ENCODE measurements at places on chromosomes 2 and 18.

DNA sequence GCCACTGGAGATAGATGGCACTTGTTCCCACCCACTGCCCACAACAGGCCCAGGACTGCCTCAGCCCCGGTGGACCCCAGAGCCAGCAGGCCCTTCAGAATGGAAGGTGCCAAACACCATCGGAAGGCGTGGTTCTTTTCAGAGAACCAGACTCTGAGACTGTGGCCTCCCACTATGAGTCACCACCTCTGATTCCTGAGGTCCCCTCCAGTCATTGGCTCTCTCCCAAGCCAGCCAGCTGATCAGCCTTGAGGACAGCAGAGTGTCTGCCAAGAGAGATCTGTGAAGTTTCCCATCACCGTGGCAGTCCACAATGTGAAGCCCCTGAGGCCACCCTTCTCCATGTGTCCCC, 10.4 kb upstream of the MAP3K2 start:
- no peak overlapping the region for H3K27ac ChIP-seq
- no peaks in the 10 kb centered on the region for H3K27me3 ChIP-seq

- H3K27me3 ChIP-seq: no peaks in the 10 kb centered on the region
- no peak for DNase-seq
- peaks cover 4% of the 10 kb centered on the region for H3K36me3 ChIP-seq
- peaks cover 12% of the 10 kb centered on the region for H3K4me1 ChIP-seq
- no peak overlapping the region for H3K27ac ChIP-seq
Observed at GRCh38 chr2:31265234-31265633, 31.3 kb downstream of the EHD3 start.

- no peaks in the 10 kb centered on the region for H3K27me3 ChIP-seq
- H3K4me1 ChIP-seq: peaks cover 38% of the 10 kb centered on the region
- DNase-seq: no peak
Observed at GRCh38 chr2:33136566-33136965, 189.8 kb downstream of the LTBP1 start.

- H3K27ac ChIP-seq: no peak overlapping the region
- no peak overlapping the region for H3K4me3 ChIP-seq
- no peaks in the 10 kb centered on the region for H3K36me3 ChIP-seq
- no peak for DNase-seq
- H3K27me3 ChIP-seq: no peaks in the 10 kb centered on the region
- H3K4me1 ChIP-seq: no peaks in the 10 kb centered on the region
Observed at GRCh38 chr18:31634331-31634713, 42.6 kb downstream of the TTR start.

DNA sequence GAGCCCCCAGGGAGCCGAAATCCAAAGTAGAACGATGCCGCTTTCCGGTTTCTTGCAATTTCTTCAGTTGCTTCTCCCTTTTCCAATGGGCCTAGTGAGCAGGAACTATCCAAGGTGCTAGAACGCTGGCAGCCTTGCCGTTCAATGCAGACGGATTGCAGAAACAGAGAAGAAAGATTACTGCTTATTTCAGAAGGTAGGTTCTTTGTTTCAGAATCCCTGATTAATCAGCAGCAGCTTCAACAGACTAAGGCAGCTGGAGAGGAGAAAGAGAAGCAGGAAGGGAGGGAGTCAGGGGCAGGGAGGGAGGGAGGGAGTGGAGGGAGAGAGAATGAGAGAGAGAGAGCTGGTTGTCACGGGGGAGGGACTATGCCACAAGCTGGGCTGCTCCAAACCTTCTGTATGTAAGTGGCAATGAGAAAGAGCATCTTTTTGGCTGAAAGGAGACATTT, 576 bp downstream of the NYAP2 start:
- no peaks in the 10 kb centered on the region for H3K4me1 ChIP-seq
- no peaks in the 10 kb centered on the region for H3K36me3 ChIP-seq
- no peak overlapping the region for H3K4me3 ChIP-seq
- DNase-seq: peak; percentile 11
- H3K27ac ChIP-seq: no peak overlapping the region
- H3K27me3 ChIP-seq: no peaks in the 10 kb centered on the region

- DNase-seq: no peak
- H3K4me1 ChIP-seq: peaks cover 5% of the 10 kb centered on the region
- H3K27ac ChIP-seq: no peak overlapping the region
- H3K27me3 ChIP-seq: no peaks in the 10 kb centered on the region
- no peak overlapping the region for H3K4me3 ChIP-seq
Observed at GRCh38 chr2:201980389-201980821, 53.2 kb upstream of the FZD7 start.

- peaks cover 22% of the 10 kb centered on the region for H3K4me1 ChIP-seq
- H3K27me3 ChIP-seq: no peaks in the 10 kb centered on the region
- no peak overlapping the region for H3K27ac ChIP-seq
- no peak for DNase-seq
Observed at GRCh38 chr18:9013926-9014373, 88.5 kb upstream of the NDUFV2 start.

- peaks cover 51% of the 10 kb centered on the region for H3K4me1 ChIP-seq
- DNase-seq: no peak
- no peaks in the 10 kb centered on the region for H3K27me3 ChIP-seq
- no peak overlapping the region for H3K4me3 ChIP-seq
- H3K27ac ChIP-seq: peak overlapping the region; percentile 97
Observed at GRCh38 chr2:225013425-225014365, 28.6 kb downstream of the DOCK10 start.

GRCh38 chr2:119728421-119728820, 31.3 kb upstream of the PTPN4 start:
- no peaks in the 10 kb centered on the region for H3K4me1 ChIP-seq
- no peak overlapping the region for H3K27ac ChIP-seq
- H3K36me3 ChIP-seq: no peaks in the 10 kb centered on the region

- peak overlapping the region; percentile 97 for H3K27ac ChIP-seq
- peak; percentile 93 for DNase-seq
- peaks cover 22% of the 10 kb centered on the region for H3K4me1 ChIP-seq
- no peaks in the 10 kb centered on the region for H3K27me3 ChIP-seq
- H3K4me3 ChIP-seq: peak overlapping the region; percentile 93
Observed at GRCh38 chr18:12656605-12656937, 1.3 kb downstream of the SPIRE1 start.

GRCh38 chr2:9115229-9115628, 91.4 kb upstream of the ASAP2 start:
- no peak for DNase-seq
- H3K4me3 ChIP-seq: no peak overlapping the region
- H3K36me3 ChIP-seq: no peaks in the 10 kb centered on the region

GRCh38 chr2:25274868-25275574, 66.7 kb downstream of the DNMT3A start:
- peak; percentile 91 for DNase-seq
- H3K4me3 ChIP-seq: no peak overlapping the region
- H3K27me3 ChIP-seq: no peaks in the 10 kb centered on the region
- H3K36me3 ChIP-seq: peaks cover 5% of the 10 kb centered on the region

DNA sequence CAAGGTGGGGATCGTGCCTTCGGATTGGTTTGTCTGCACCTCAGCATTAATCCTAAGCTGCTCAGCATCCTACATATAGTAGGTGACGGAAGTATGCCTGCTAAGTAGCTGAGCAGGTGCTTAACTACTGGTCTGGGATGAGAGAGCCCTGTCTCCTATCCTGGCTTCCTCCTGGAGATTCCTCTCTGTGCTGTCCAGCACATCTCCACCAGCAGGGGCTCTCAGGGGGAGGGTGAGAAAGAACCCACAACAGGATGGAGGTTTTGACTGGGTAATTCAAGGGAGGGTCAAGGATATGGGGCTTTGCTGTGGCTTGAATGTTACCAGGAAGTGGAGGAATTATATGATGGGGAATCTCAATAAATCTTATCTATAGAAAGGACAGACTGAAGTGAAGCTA, 45.4 kb upstream of the KIF5C start:
- H3K4me1 ChIP-seq: no peaks in the 10 kb centered on the region
- H3K4me3 ChIP-seq: no peak overlapping the region
- H3K27ac ChIP-seq: no peak overlapping the region
- DNase-seq: no peak
- no peaks in the 10 kb centered on the region for H3K27me3 ChIP-seq

DNA sequence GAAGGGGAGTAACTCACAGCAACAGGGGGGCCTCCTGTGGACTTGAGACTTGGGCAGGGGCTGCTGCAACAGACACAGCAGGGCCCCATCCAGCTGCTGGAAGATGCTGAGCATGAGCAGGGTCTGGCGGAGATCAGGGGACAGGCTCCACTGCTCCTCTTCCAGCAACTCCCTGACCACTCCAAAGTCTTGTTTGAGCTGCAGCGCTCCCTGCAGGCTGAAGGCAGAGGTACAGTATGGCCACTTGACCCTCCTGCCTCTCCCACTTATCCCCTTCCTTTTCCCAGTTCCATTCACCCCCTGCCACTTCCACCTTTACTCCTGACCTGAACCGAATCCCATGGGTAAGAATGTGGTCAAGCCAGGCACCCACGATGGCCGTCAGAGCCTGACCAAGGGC, 2.4 kb upstream of the MRPL53 start:
- H3K36me3 ChIP-seq: peaks cover 24% of the 10 kb centered on the region
- no peak overlapping the region for H3K27ac ChIP-seq
- DNase-seq: peak; percentile 65
- H3K27me3 ChIP-seq: no peaks in the 10 kb centered on the region

- H3K4me3 ChIP-seq: no peak overlapping the region
- H3K27me3 ChIP-seq: no peaks in the 10 kb centered on the region
- H3K4me1 ChIP-seq: peaks cover 26% of the 10 kb centered on the region
- H3K27ac ChIP-seq: no peak overlapping the region
- no peaks in the 10 kb centered on the region for H3K36me3 ChIP-seq
Observed at GRCh38 chr2:46537624-46538295, 58.4 kb downstream of the TMEM247 start.

DNA sequence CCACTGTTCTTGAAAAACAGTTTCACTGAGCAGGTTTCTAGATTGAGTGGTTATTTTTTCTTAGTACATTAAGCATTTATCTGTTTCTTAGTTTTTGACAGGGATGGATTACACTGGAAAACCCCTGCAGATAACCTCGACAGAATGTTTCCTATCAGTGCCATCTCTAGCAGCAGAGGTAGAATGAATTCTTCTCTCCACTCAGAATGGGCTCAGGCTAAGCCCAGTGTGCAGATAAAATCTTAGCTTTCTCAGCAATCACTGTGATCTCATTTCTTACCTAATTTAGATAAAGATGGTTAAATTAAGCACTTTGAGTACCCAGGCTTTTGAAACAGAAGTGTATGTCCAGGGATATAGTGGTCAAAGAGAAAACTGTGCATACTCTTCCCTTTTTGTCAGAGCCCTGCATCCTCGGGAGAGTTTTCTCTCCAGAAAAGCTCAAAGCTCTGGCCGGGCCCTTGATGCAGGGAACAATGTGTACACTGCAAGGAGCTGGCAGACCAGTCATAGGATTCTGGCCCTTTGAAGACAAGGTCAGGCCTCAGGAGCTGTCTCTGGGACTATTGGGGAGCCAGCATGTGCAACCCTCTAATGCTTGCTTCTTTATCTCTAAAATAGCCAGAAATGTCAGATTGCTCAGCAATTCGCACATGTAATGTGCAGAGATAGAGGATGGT, 10.6 kb upstream of the AKAIN1 start:
- no peak overlapping the region for H3K27ac ChIP-seq
- H3K4me3 ChIP-seq: no peak overlapping the region
- H3K27me3 ChIP-seq: no peaks in the 10 kb centered on the region
- DNase-seq: no peak

GRCh38 chr2:133266041-133266925, 302.0 kb downstream of the NCKAP5 start:
- no peaks in the 10 kb centered on the region for H3K27me3 ChIP-seq
- H3K27ac ChIP-seq: no peak overlapping the region
- peaks cover 21% of the 10 kb centered on the region for H3K4me1 ChIP-seq
- peak overlapping the region; percentile 71 for H3K4me3 ChIP-seq

- no peak overlapping the region for H3K4me3 ChIP-seq
- H3K27ac ChIP-seq: no peak overlapping the region
- no peaks in the 10 kb centered on the region for H3K27me3 ChIP-seq
- H3K4me1 ChIP-seq: peaks cover 12% of the 10 kb centered on the region
- no peak for DNase-seq
Observed at GRCh38 chr2:208065476-208065875, 40.1 kb upstream of the PLEKHM3 start.

- no peak overlapping the region for H3K4me3 ChIP-seq
- H3K4me1 ChIP-seq: no peaks in the 10 kb centered on the region
- H3K36me3 ChIP-seq: no peaks in the 10 kb centered on the region
- H3K27me3 ChIP-seq: no peaks in the 10 kb centered on the region
Observed at GRCh38 chr18:13363359-13363758, 144.8 kb downstream of the LDLRAD4 start.

DNA sequence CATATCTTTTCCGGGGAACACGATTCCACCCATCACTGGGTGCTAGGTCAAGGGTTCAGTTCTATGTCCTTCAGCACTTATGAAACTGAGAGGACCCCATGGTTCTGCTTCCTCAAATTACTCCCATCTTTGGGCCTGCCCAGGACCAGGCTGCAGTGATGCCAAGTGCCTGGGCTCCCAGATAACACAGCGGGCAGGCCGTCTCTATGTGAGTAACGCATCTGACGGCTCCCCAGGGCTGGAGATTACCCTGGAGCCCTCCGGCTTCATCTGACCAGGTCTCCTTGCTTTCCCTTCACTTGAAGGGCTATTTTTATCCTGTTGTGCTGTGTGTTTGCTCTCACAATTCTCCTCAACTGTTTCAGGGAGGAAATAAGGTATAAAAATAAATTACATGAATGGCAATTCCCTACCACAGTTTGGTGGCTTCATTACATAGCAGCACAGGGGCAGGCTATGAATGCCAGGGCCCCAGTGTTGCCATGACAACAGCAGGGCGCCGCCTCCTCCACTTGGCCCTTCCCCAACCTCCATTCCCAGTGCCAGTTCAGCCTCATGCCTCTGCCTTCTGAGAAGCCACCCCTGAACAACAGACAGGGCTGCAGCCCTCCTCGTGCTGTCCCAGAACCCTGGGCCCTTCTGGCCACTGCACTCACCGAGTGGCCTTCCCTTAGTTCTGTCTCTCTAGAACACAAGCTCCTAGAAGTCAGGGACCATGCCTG, 25.4 kb upstream of the TMEM131 start:
- no peaks in the 10 kb centered on the region for H3K36me3 ChIP-seq
- no peak overlapping the region for H3K27ac ChIP-seq
- no peaks in the 10 kb centered on the region for H3K27me3 ChIP-seq
- no peak for DNase-seq
- H3K4me3 ChIP-seq: no peak overlapping the region

GRCh38 chr2:3535794-3536681, 16.7 kb upstream of the ADI1 start:
- peak overlapping the region; percentile 67 for H3K4me3 ChIP-seq
- H3K36me3 ChIP-seq: peaks cover 18% of the 10 kb centered on the region
- H3K4me1 ChIP-seq: peaks cover 18% of the 10 kb centered on the region
- DNase-seq: peak; percentile 98
- H3K27me3 ChIP-seq: no peaks in the 10 kb centered on the region

DNA sequence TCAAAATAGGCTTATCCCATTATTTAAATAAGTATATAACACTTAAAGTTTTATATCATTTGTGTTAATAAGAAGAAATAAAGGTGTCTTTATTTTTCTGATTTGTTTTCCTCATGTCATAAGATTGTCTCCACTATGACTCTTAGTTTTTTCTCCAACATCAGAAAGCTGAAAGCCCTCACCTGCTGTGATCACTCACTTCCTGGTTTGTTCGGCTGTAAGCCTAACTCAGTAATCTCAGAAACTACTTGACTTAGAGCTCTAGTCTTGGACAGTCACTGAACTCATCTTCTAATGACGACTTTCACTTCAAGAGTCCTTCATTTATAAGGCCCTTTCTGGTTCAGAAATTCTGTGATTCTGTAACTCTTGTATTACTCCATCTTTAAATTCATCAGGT, 311.0 kb downstream of the ZEB2 start:
- H3K27me3 ChIP-seq: no peaks in the 10 kb centered on the region
- H3K27ac ChIP-seq: no peak overlapping the region
- H3K4me3 ChIP-seq: no peak overlapping the region

- H3K36me3 ChIP-seq: no peaks in the 10 kb centered on the region
- H3K27ac ChIP-seq: no peak overlapping the region
- H3K4me3 ChIP-seq: no peak overlapping the region
- no peaks in the 10 kb centered on the region for H3K27me3 ChIP-seq
Observed at GRCh38 chr2:129004485-129004884, 685.8 kb upstream of the HS6ST1 start.

GRCh38 chr2:151287513-151288250, 1.8 kb downstream of the NMI start:
- no peak overlapping the region for H3K4me3 ChIP-seq
- peaks cover 6% of the 10 kb centered on the region for H3K4me1 ChIP-seq
- no peaks in the 10 kb centered on the region for H3K27me3 ChIP-seq
- no peak for DNase-seq

Data from osteoblast (primary cell).